ENCODE measurements at places on chromosomes 7 and 10.

GRCh38 chr10:3330663-3331062, 158.1 kb upstream of the PITRM1 start:
- peak; percentile 76 for DNase-seq

DNA sequence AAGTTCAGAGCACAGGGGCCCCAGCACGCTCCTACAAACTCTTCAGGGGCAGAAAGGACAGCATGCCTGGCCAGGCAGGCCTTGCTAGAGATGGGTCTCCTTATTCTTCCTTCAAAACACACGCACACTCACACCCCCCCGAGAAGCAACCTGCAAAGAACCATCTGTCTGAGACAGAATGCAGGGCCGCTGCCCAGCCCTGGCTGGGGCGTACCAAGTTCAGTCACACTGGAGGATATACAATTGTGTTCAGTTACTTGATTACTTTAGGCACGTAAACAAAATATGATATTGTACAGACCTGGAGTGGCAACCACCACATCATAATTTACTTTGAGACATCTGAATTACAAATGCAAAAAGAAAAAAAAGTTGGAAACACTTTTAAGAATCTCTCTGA, 5.7 kb downstream of the FAM53B start:
- no peak for DNase-seq

GRCh38 chr10:86402283-86402941, 35.8 kb upstream of the GRID1 start:
- DNase-seq: peak; percentile 39

- no peak for DNase-seq
These were observed 361.8 kb downstream of the PLXNA4 start for GRCh38 chr7:132214452-132214851.

DNA sequence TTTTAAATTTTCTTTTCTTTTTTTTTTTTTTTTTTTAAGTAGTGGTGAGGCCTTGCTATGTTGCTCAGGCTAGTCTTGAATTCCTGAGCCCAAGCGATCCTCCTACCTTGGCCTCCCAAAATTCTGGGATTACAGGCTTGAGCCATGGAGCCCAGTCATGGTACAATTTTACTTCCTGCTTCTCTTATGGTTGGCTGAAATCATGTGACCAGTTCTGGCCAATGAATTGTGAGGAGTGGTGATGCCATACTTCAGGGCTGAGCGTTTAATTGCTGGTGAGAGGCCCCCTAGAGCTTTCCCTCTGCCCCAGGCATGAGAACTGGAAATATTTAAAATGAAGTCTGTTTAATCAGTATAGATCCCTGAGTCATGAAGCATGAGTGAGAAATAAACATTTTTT, 22.2 kb upstream of the BAIAP2L1 start:
- DNase-seq: no peak

- no peak for DNase-seq
These were observed 18.9 kb upstream of the VPS37D start for GRCh38 chr7:73648593-73649332.

GRCh38 chr7:138876326-138876725, 78.3 kb upstream of the ATP6V0A4 start:
- peak; percentile 41 for DNase-seq

- DNase-seq: peak; percentile 46
These were observed 15.3 kb downstream of the SFRP4 start for GRCh38 chr7:37901236-37901827.

DNA sequence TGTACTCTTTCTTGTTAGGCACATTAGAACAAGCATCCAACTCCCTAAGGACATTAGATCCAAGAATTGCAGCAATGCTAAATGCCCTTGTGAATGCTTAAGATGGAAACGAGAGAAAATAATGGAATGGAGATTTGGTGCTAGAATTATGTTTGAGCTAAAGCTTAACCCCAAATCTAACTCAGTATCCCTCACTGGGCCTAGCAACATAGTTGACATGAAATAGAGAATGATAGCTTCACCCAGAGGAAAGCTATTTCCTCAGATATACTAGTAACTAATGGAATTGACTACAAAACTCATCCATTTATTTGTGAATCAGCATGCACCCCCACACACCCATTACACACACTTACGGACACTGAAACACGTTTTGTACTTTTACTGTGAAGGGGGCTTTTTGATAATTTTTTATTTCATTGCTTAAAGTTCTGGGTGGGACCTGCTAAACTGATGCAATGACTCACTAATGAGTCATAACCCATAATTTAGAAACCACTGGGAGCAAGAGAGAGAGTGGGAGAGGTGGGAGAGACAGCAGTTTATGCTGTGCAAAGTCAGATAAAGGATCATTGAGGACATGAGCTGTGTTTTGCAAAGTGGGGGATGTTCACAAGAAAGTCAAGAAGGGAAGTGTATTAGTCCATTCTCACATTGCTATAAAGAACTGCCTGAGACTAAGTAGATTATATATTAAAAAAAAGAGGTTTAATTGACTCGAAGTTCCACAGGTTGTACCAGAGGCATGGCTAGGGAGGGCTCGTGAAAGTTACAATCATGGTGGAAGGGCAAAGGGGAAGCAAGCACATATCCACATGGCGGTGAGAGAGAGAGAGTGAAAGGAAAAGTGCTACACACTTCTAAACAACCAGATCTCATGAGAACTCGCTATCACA, 382.7 kb downstream of the SFMBT2 start:
- peak; percentile 64 for DNase-seq

- peak; percentile 86 for DNase-seq
These were observed 10.6 kb downstream of the DNAJB6 start for GRCh38 chr7:157347217-157347904.

DNA sequence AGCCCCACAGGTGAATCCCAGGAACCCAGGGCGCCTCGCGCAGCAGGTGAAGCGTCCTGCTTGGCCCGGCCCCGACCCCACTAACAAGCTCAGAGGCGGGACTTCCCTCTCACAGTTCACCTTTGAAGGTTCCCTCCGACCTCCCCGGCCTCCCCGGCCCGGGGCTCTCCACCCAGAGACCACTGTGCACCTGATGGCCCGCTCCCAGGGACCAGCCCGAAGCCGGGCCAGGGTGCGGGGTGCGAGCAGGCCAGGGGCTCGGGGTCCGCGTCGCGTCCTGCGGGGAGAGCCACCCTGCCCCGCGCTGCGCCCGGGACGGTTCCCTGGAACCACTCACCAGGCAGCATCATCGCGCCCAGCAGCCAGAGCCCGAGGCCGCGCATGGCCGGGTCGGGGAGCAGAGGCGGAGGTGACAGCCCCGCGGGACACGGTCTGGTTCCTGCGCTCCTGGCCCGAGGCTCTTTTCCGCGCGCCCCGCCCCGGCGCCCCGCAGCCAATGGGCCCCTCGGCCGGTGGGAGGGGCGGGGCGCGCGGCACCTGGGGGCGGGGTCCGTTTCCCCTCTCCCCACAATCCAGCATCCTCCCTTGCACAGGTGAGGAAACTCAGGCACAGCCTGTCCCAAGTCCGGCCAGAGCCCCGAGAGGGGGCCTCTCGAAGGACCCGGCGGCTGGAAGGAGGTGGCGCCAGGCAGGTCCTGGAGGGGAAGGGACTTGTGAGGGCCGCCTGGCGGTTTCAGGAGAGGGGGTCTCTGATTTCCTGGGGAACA, at the start of gene ADAM8:
ADAM8 (minus strand) TSS at position 434 of the 767 bp plus-strand sequence; CDS start at position 383, 51 bp downstream.
- no peak for DNase-seq

DNA sequence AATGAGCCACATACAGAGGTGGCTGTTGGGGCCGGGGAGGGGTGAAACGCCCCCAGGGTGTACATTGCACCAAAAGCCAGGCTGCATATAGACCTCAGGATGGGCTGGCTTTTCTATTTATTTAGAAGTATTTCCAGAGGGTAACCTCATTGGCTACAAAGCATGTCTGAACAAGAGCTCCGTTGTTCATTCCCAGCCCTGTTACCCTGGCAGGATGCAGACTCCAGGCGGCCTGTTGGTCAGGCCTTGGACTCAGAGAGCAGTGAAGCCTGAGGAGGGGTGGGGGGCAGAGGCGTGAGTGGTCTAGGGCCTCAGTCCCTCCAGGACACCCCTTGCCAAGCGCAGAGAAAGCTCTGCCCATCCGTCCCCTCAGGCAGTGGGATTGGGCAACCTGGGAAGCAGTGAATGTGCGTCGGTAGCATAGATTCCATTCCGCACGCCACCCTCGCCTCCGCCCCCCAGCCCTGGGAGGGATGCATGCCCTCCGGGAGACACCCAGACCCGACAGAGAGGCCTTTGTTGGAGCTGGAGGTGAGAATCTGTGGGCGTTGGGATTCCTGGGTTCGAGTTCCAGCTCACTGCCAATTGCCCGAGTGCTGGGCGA, 41.9 kb downstream of the TCF7L2 start:
- no peak for DNase-seq

DNA sequence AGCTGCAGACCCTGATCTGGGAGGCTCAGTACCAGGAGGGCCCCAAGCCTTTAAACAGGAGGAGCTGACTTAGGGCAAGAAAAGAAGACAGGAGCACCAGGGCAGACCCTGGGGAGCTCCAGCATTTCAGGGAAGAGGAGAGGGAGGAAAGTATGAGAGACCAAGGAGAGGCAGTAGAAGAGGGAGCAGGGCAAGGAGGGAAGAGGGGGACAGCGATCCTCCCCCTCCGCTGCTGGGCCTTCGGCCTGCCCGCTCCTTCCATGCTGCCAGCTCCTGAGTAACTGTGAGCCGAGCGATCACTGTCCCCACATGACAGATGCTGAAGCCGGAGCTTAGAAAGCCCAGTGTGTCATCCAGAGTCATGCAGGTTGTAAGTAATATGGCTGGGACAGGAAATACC, 65.9 kb downstream of the ALOX5 start:
- no peak for DNase-seq

DNA sequence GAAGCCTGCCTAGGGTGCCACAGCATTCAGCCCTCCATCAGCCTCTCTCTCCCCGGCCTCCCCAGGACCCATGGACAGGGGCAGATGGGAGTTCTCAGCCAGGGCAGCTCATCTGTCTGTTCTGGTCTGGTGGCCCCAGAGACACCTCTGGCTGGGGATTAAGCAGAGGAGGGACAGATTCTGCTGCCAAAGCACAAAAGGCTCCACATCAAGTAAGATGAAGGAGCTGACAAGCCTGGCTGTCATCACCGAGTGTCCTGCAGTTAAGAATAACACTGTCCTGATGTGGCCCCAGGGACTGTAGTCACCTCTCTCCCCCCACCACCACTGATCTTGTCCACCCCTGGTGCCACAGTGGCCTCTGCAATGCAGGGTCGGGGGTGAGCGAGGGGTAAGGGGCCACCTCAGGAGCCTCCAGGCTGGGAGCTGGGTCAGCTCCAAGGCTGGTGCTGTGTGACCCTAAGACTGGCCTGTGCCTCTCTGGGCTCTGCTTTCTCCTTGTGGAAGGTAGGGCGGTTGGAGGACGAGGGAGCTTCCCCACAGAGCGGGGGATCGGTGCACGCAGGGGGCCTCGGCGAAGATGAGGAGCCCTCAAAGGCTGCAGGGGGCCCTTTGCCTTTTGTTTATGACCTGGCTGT, 18.7 kb downstream of the C10orf105 start:
- no peak for DNase-seq

- DNase-seq: no peak
These were observed 61.5 kb downstream of the REEP3 start for GRCh38 chr10:63582690-63583089.

DNA sequence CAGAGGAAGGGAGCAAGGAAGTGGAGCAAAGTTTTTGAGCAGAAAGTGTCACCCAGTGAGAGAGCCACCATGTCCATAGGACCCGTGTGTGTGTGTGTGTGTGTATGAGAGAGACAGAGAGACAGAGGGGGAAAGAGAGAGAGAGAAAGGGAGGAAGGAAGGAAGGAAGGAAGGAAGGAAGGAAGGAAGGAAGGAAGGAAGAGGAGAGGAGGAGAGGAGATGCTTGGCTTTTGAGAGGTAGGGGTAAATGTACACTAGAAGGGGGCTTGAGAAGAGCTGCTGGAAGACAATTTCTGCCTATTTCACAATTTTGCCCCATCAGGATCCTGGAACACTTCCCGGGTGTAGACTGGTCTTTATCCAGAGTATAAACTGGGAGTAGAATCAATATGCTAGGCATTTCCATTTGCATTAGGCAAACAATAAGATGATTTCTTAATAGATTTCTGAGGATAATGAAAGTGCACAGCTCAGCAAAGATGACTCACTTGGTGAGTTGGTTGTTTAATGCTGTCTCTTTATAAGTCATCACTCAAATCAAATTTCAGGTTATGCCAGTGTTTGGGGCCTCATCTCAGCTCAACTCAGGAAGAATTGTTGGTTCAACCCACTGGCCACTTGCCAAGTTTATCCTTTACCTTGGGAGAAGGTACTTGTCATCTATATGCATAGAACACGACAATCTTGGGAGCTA, 70.0 kb upstream of the FAM13C start:
- peak; percentile 51 for DNase-seq

DNA sequence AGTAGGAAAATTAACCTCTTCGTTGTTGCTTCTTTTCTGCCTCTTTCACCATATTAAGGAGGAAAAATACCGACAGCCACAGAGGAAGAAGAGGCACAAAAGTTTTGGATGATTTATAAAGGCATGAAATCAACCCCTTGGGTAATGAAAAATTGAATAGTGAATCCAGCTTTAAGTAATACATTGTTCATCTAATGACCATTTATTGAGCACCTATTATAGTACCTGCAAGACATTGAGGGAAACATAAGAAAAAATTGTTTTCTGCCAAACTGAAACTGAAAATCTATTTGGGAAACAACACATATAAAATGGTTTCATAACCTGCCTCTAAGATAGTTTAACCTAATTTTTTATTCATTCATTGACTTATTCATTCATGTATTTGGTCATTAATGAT, 8.2 kb downstream of the ECHDC3 start:
- no peak for DNase-seq

Data from astrocyte (in vitro differentiated cells and primary cell).